ENCODE measurements at places on chromosomes 13 and 19.

GRCh38 chr19:1445185-1445931, 4.6 kb upstream of the APC2 start:
- peak; percentile 50 for DNase-seq

DNA sequence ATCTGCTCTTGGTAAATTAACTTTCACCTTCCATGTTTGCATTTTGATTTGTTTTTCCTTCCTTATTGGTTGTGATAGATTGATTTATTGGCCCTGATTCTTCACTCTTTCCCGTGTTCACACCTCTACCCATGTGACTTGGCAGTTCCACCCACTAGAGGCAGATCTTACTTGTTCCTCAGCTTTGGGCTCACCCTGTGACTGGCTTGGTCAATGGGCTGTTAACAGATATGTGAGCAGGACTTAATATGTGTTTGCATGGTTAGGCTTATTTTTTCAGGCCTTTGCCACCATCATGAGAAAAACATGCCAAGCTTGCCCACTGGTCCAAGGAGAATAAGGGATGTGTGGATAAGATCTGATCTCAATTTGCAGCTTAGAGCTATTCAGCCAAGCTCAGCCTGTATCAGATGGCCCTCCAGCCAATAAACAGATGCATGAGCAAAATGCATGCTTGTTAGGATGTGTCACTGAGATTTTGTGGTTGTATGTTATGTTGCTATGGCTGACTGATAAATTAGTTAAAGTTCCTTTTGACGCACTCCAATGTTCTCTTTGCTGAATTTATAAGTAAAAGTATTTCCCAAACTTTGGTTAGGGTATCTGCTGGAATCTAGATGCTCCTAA, 48.0 kb downstream of the RGCC start:
- no peak for DNase-seq

- DNase-seq = no peak
Observed at GRCh38 chr13:30457306-30457891, 8.3 kb downstream of the HMGB1 start.

DNA sequence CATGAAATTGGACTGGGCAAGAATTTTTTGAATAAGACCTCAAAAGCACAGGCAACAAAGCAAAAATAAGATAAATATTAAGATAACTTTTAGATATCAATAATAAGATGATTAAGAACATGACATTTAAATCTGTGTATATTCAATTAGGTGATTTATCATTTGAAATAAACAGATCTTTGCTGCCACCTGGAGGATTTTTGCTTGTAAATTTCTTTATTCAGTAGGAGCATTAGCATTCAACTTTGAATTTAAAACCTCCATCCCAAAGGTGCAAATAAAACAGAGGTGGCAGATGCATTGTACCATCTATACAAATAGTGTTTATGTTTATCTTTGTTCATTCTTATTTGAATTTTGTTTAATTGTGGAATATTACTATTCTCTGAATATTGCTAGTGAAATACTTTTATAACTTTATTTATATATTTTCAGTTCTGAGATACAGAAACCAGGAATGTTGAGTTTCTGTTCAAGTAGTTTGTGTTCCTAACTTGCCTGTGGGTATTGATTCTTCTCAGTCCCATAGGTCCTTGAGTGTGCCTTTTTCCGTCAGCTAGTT, 20.9 kb downstream of the COG6 start:
- no peak for DNase-seq

DNA sequence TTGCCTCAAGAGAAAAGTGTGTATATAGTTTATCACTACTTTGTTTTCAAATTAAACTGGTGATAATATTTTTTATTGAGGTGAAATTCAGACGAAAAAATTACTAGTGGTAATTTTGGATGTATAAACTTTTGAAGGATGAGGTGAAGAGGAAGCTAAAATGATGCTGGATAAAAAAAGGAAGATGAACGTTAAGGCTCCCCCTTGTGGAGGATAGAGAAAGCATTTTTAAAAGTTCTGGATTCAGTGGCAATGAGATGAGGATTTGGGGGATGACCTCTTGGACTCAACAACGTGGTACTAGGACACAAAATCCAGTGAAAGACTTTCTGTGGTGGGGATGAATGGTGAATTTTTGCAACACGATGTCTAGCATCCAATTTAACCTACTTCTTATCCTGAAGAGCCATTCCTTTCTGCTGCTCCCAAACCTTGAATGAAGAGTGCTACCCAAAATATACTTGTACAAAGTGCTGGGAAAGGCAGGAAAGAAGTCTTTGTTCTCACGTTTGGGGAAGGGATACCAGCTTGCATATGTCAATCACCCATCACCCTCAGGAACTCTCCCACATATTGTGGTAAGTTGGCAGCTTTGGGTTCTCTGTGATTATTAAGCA, 7.3 kb upstream of the SIGLEC5 start:
- no peak for DNase-seq

- no peak for DNase-seq
Observed at GRCh38 chr19:35033067-35034004, 3.1 kb downstream of the SCN1B start.

- DNase-seq = no peak
Observed at GRCh38 chr13:29359181-29359580, 236.3 kb downstream of the SLC7A1 start.

DNA sequence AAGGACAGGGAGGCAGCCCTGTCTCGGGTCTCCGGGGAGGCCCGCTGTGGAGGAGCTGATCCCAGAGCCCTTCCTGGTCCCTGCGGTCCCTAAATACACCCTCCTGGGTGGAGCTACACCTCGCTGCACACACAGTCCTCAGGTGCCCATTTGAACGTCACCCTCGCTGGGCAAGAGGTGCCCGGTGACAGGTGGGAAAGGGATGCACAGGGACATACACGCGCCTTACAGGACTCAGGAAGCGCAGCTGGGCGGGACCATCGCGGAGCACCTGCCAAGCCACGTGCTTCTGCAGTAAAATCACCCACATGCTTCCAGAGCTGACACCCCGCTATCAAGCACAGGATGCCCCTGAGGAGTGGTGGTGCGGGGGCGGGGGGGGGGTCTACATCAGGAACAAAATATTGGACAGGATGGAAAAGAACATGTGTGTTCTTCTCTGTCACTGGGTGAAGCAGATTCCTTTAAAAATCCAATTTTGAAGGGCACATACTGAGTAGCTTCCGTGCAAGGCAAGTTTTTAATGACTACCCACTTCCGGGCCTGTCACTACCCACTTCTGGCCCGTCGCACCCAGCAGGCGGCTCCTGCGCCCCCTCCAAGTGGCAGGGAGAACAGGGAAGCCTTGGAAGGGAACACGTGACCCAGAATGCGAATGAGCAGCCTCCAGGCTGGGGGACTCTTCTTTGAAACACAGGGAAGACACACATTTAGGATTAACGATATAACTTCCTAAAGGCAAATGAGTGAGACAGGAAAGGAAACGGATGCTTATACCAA, 78.9 kb downstream of the COL4A1 start:
- no peak for DNase-seq

DNA sequence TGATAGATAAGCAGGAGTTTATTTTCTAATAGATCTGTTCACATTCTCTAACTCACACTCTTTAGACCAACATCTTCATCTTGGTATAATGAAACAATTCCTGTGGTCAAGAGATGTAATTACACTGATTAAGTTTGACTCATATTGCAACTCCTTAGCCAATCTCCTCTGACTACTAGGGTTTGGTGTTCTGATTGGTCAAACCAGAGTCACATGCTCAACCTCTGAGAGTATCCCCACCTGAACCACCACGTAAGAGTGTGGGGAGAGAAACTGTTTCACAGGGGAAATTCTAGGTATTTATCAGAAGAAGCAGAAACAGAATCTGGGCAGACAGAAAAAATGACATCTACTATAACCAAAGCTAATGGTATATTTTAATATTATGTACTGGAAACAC, 42.4 kb downstream of the UQCRFS1 start:
- DNase-seq = no peak

DNA sequence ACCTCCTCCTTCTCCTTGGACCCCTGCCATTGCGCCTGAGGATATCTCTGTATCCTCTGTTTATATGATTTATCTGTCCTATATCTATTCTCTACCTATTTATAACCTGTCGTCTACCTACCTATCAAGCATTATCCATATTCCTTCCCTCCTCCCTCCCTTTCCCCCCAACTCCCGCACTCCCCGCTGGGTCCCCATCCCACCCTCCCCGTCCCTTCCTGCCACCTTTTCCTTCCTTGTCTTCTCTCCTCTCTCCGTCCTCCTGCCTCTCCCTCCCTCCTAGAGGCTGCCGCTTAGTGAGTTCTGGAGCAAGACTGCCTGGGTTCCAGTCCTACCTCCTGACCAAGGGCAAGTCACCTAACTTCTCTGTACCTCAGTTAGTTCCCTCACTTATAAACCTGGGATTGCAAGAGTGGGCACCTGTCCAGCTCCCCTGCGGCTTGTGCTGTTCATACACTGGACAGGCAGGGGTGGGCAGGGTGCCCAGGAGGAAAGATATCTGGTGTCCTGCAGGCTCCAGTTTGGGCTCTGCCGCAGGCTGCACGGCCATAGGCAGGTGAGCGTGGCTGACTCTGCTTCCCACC, 16.1 kb downstream of the TTYH1 start:
- DNase-seq = no peak

DNA sequence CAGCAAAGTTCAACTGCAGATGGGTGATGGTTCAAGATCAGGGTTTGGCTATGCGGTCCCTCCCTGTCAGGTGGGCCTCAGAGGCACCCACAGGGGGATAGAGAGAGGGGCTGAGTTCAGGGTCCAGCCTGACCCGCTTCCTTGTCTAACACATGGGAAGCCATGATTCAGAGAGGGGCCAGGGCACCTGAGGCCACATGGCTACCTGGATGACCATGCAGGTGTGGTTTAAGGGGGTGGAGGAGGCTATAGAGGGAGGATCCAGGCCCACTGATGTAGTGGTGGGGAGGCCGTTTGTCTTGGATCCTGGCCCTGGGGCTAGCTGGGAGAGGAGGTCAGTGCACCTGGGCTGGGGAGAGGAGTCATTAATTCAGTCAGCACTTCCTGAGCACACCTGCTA, 56.7 kb downstream of the ZNF536 start:
- no peak for DNase-seq

GRCh38 chr13:79582896-79583295, 101.9 kb downstream of the NDFIP2 start:
- no peak for DNase-seq

DNA sequence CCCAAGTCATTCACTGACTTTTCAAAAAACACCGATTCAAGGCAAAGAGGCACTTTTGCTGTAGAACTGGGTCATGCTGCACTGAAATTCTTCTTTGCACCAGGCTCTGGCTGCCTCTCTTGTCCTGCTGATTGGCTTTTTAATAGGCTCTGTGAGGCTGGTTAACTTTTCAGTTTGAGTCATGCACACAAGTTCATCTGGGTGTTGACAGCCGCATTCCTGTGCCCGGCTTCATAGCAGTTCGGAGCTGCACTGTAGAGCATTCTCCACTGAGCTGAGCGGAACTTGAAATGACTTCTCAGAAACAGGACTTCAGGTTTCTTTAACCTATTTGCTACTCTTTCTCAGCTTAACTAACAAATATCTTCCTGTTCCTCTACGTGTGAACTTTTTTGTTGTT, 978.3 kb downstream of the UQCRFS1 start:
- no peak for DNase-seq

Data from HL-60 (cell line).